ENCODE measurements at places on chromosomes 3 and 15. TPM values are rescaled to one million over a fixed set of nuclear protein-coding genes. Genes with fewer than 3 reads are reported as not detected.

GRCh38 chr3:19147905-19148767, at the start of gene KCNH8:
Gene KCNH8, plus strand, starts transcription at chr3:19148510. Its CDS starts 210 bp downstream, at chr3:19148720.
- DNase-seq: no peak

GRCh38 chr3:172317984-172318383, 130.3 kb downstream of the GHSR start:
- no peak for DNase-seq

GRCh38 chr3:102553876-102554275, 119.1 kb downstream of the ZPLD1 start:
- no peak for DNase-seq

DNA sequence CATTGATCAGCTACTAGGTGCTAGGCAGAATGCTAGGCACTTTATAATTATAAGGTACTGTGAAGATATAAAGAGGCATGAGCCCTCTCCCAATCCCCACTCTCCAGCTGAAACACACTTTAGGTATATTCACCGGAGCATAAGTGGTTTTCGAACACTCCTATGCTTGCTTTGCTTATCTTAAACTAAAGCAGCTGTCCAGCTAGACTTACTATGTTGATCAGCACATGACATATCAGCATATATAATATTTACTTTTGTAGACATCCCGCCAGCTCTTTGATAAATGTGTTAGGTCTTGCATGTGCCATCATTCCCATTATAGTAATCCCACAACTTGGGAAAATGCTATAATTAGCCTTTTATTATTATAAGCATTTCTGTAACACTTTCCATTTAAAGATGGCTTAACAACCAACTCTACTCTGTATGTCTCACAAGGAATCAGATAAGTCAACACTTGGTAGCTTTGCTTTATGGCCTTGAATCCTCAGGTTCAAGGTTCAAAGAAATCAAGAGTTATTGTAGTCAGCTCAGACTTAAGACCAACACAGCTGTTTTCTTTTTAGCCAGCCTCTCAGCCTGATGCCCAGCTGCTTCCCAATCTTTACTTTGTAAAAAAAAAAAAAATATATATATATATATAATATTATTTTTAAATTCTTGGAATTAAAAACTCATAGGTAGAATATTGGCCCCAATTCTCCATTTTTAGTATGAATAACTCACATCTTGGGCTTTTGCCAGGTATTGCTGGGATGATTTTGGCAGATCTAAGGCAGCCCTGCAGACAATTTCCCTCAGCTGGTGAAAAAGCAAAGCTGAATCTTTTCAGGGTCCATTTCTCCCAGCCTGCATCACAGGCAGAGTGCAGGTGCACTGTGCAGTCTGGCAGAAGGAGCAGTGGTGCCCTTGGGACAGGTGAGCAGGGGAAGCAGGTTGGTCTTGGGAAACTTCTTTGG, 104.2 kb downstream of the THRB start:
- DNase-seq: peak; percentile 25

GRCh38 chr3:146523531-146523930, 20.9 kb downstream of the PLSCR1 start:
- DNase-seq: no peak

- no peak for DNase-seq
Measured at GRCh38 chr15:66476535-66476934, 21.0 kb downstream of the SNAPC5 start.

C3orf18 gene
- 17.7 TPM for total RNA-seq

TIGIT gene
- not detected for total RNA-seq

SPG11 gene
- 67.8 TPM for total RNA-seq
